PC-3 (cell line): ENCODE measurements at places on chromosomes 4 and X. TPM values are rescaled to one million over a fixed set of nuclear protein-coding genes. Genes with fewer than 3 reads are reported as not detected.

- DNase-seq, result no peak
These were observed 109.4 kb upstream of the INTU start for GRCh38 chr4:127523369-127523768.

DNA sequence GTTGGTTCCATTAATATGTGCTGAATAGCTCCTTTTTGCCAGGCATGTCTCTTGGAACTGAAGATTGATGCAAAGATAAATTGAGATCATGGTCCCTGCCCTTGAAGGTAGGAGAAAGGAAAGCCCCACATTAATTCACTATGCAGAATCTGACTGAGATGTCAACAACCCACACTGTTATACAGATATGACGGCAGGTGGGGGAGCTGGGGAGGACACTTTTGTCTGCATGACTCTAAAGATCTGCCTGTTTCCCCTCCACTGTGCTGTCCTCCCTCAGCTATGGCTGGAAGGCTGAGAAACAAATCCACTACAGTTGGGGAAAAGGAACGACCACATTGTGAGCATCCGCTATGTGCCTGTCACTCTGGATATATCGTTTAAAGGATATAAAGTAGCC, 36.3 kb upstream of the IGFBP7 start:
- no peak for DNase-seq

DNA sequence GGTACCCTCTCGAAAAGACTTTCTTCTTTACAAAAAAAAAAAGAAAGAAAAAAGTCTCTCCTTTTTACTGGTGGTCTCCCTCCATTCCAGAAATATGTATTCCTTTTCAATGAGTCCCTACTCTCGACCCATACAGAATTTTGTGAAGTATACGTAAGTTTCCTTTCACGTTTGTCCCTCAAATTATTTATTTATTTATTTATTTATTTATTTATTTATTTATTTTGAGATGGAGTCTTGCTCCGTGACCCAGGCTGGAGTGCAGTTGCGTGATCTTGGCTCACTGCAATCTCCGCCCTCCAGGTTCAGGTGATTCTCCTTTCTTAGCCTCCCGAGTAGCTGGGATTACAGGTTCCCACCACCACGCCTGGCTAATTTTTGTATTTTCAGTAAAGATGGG, 429.2 kb upstream of the AR start:
- no peak for DNase-seq

GRCh38 chr4:93018243-93018642, 714.5 kb downstream of the GRID2 start:
- peak; percentile 4 for DNase-seq

RRH gene
- 0.18 and 0.29 TPM in 2 replicates for total RNA-seq
